ENCODE measurements at places on chromosomes 2 and 18.

GRCh38 chr2:98454500-98455235, 10.0 kb downstream of the INPP4A start:
- DNase-seq: peak; percentile 34

GRCh38 chr2:9941196-9941995, 10.1 kb upstream of the GRHL1 start:
- DNase-seq: peak; percentile 62

- DNase-seq: no peak
These were observed 100.0 kb downstream of the WDSUB1 start for GRCh38 chr2:159186462-159186861.

DNA sequence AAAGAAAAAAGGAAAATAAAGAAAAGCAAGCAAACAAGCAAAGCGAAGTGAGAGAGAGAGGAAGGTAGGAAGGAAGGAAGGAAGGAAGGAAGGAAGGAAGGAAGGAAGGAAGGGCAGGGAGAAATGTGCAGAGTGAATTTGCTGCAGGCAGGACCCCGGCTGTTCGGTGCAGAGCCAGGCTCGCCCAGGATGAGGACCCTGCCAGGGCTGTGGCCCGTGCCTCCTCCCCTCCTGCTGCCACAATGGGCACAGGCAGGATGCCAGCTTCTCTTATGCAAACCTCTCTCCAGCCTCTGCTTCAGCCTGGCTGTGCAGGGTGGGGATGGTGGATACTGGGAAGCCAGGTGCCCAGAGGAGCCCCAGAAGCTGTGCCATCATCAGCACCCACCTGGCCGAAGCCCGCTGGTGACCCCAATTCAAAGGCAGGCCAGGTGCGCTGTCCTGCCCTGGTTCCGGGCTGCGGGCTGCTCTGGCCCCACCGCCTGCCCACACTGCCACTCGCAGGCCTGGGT, 3.2 kb downstream of the GPR17 start:
- DNase-seq: no peak

- no peak for DNase-seq
These were observed 401.8 kb downstream of the KCNJ3 start for GRCh38 chr2:155100261-155100660.

DNA sequence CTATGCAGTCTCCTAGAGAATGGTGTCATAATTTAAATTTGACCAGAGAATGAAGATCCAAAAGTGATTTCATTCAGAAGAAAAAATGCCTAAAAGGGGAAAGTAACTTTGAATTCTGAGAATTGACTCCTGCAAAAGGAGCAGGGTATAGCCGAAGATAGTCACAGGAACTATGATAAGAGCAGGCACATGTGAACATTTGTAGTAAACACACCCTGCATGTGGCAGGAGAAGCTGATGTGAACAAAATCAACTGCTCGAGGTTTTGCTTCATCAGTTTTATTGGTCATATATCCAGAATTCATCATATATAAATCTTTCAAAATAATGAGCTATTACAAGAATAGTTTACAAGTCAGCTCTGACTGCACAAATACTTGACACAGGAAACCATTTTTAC, 14.0 kb downstream of the MCFD2 start:
- no peak for DNase-seq

- peak; percentile 70 for DNase-seq
These were observed 34.9 kb downstream of the FEZ2 start for GRCh38 chr2:36562973-36563532.

- DNase-seq: no peak
These were observed 47.7 kb downstream of the CMPK2 start for GRCh38 chr2:6818012-6818411.
